ENCODE measurements at places on chromosomes 16 and 17. TPM values are rescaled to one million over a fixed set of nuclear protein-coding genes. Genes with fewer than 3 reads are reported as not detected.

- peak; percentile 54 for DNase-seq
Observed at GRCh38 chr17:19460700-19461099, 49.7 kb downstream of the RNF112 start.

The TBC1D3K gene
- not detected for total RNA-seq

DNA sequence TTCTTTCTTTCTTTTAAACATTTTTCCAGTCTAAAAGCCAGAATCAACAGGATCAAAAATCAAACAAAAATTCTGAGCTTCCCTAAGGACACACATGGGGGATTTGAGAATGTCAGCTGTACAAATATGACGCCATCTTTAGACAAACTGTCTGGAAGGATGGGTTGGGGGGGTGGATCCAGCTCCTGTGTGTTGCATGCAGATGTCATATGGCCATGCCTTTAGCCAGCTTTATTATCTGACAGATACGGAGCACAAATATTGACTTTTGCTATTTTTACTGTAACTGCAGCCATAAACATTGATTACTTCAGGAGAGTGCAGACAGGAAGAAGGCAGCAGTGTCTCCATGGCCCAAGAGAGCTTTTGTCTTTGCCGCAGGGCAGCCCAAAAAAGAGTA lies 279.4 kb upstream of the ELAC2 start:
- DNase-seq: no peak

DNA sequence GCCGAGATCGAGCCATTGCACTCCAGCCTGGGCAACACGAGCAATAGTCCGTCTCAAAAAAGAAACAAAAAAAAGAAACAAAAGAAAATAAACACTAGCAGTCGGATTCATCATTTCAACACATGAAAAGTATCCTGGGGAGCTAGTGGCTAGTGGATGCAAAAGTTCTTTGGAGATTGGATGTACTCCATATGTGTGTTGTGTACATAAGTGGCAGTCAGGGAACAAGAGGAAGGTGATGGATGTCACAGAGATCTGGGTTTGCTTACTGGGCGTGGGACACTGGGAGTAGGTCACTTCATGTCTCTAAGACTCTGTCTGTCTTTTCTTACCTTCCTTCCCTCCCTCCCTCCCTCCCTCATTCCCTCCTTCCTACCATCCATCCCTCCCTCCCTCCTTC lies 35.4 kb downstream of the MRC2 start:
- no peak for DNase-seq

The RAB37 gene
- total RNA-seq: 0.09 TPM

The ANKS4B gene
- not detected for total RNA-seq

DNA sequence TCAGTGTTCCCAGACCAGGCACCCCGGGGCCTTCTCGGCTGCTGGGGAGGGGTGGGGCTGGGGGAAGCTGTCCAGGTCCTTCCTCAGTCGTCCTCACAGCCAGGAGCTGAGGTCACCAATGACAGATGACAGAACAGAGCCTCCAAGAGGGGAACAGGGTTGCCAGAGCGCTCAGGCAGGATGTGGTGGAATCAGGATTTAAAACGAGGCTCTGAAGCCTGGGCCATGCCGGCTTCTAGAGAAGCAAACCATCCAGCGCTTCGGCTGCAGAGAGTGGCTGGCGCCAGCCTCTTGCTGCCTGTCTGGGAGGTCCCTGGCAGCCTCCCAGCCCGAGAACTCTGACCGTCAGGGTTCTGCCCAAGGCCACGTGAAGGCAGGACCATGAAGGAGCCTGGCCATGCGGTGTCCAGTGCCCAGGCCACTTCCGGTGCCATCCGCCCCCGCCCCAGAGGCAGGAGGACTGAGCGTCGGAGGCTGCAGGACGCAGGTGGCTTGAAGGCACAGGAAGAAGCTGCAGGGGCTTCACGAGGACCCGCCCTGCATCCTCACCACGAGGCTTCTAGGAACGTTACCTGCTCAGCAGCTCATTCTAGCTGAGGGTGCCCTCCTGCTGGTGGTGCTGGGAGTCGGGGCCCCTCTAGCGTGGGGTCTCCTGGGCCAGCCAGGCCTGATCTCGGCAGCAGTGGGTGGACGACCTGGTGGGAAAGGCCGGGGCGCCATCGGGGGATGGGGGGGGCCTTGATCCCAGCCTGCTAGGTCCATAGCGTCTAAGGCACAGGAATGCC lies 78.5 kb downstream of the KLHDC4 start:
- peak; percentile 35 for DNase-seq

DNA sequence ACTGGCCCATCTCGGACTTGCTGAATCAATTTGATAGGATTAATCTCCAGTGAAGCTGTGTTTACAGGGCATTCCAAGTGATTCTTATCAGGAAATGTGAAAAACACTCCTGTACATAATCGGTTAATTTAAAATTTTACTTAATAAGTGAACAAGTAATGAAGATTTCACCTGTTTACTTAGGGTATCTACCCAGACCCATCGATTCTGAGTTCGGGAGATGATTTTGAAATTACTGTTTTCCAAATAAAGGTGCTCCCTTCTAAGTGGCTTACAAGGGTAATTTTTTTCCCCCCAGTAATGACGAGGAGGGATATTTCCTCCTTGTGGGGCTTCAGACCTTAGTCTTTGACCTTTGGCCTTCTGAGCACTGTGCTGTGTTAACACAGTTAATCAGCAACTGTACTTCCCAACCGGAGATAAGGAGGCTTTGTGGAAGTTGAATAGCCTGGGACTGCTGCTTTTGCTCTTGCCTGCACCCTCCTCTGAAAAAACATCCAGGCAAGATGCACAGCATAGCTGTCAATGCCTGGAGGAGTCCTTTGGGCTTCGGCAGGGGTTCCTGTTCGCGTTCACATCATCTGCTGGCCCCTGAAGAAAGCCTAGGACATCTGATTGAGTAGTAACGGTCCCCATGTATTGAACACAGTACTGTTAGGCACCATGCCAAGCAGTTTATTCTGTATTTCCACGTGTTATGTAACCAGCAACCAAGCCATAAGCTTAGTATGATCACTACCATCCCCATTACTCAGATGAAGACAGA lies 1.8 kb downstream of the FAHD1 start:
- no peak for DNase-seq

The UTS2R gene
- total RNA-seq: not detected

GRCh38 chr17:40803617-40804082 lies 3.9 kb upstream of the KRT28 start:
- DNase-seq: peak; percentile 72

The FAM117A gene
- 1.1 TPM for total RNA-seq

GRCh38 chr17:51251010-51251409 lies 8.8 kb downstream of the MBTD1 start:
- no peak for DNase-seq

- DNase-seq: no peak
Observed at GRCh38 chr17:44352828-44353671, 7.9 kb downstream of the GRN start.

The ADAD2 gene
- not detected for total RNA-seq

The CDRT15L2 gene
- total RNA-seq: not detected

The PPP1R27 gene
- total RNA-seq: not detected

DNA sequence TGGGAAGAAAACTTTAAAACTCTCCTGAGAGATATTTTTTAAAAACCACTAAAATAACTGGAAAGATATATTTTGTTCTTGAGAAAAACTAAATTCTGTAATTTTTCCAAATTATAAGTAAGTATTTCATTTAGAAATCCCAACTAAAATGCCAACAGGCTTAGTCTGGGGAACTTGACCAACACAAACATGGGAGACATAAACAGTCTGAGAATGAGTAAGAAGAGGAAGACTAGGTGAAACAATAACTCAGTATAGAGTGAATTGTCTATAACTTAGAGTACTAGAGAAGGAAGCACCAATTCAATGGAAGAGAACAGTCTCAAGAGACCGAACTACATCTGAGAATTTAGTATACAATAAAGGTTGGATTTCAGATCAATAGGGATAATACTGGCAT lies 2.9 kb downstream of the CMTM1 start:
- peak; percentile 76 for DNase-seq

The SPNS3 gene
- total RNA-seq: not detected

- DNase-seq: no peak
Observed at GRCh38 chr17:4708436-4708835, 2.0 kb upstream of the ARRB2 start.

DNA sequence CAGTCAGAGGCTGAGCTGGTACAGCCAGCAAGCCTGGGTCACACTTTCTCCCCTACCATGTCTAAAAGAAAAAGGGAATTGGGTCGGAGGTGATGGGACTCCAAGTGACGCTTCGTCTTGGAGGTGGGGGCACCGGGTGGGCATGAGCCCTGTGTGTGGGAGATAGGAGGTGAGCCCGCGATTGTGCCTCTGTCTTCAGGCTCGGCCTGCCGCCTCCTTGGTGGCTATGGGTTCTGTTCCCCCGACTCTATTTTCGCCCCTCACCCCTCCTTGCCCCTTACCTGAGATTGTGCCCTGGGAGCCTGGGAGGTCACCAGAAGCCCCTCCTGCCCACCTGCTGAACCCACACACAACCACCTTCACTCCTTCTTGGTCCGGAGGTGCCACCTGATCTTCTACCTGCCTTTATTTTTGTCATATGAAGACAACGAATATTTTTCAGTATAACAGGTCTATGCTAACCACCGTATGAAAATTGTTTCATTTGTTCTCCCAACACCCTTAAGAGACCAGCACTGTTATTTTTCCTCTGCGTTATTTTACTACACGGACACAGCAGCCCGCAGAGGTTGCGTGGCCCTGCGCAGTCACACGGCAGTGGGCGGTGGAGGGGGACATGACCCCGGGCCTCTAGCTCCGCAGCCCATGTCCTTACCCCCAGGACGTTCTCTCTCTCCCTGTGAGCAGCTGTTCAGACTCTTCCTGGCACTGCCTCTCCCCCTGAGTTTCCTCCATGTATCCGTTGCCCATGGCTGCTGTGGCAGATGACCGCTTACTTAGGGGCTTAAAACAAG lies 49.9 kb downstream of the ATP2C2 start:
- no peak for DNase-seq

GRCh38 chr16:10964039-10964890 lies 19.9 kb downstream of the CLEC16A start:
- DNase-seq: peak; percentile 84

- DNase-seq: peak; percentile 22
Observed at GRCh38 chr16:20064931-20065330, 8.8 kb downstream of the GPR139 start.

The SLC26A11 gene
- total RNA-seq: 8.5 TPM

The RAB40B gene
- total RNA-seq: 8.4 TPM

Data from fibroblast of the aortic adventitia (primary cell).